Mesothelial cell of epicardium (in vitro differentiated cells): ENCODE measurements at places on chromosomes 2 and 18. TPM values are rescaled to one million over a fixed set of nuclear protein-coding genes. Genes with fewer than 3 reads are reported as not detected.

DUSP19 gene
- 3.5 to 4.3 TPM (median 4.3 TPM) in 3 replicates for total RNA-seq

RESP18 gene
- total RNA-seq = not detected in 3 replicates

IL1RN gene
- not detected in 3 replicates for total RNA-seq

TSPYL6 gene
- not detected in 3 replicates for total RNA-seq

ITGA6 gene
- 32.3 to 40.5 TPM (median 33.3 TPM) in 3 replicates for total RNA-seq

DNA sequence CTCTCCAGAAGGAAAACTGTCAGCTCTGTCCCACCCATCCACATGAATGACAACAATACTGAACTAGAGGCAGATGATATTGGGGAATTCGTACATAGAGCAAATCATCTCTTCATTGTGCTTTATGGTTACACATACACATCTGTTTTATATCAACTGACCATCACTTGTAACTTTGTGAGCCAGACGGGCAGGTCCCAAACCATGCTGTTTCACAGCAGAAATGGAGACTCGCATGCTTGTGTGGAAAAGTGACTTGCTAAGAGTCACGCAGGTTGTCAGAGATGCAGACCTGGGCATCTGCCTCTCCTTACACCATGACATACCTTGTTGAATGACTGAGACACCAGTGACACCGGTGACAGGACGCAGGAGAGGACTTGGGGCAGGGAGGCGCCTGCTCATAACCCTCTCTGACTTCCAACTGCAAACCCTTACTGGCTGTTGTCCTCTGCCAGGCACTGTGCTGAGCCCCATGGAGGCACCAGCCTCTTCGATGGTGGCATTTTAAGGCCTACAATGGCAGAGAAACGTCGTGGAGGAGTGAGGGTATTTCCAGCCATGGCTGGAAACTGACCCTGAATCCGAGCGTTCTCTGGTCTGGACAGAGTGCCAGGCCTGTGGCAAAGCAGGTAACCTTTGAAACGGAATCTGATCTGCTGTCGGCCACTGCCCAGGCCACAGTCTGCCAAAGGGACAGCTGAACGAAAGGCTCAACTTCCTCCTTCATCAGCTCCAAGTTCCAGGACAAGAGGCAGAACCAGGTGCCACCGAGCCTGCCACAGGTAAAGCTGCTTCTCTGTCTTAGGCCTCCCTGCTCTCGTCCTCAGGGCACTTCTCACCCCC lies 26.9 kb upstream of the ROCK2 start:
- DNase-seq = no peak

DNA sequence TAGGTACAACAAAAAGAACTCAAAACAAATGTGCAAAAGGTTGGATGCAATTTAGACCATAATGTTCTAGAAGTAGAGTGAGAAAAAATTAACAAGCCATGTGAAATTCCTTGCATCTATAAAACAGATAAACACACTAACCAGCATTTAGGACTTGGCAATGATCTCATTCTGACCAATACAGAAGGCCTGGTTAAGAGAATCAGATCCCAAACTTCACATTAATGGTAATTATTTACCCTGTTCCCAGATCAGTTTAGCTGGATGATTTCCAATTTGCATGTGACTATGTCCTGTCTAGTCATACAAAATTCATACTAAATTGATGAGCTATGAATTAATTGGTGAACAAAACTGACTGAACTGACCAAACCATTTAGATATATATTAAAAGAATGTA lies 98.4 kb upstream of the FIGN start:
- no peak for DNase-seq
